Left hindlimb (tissue), 1 donor: ENCODE measurements at places on chromosomes 4 and X.

- no peak for DNase-seq
These were observed 569 bp downstream of the ARFIP1 start for GRCh38 chr4:152780267-152780778.

GRCh38 chrX:79452881-79453280 lies 85.7 kb upstream of the ITM2A start:
- DNase-seq: no peak

DNA sequence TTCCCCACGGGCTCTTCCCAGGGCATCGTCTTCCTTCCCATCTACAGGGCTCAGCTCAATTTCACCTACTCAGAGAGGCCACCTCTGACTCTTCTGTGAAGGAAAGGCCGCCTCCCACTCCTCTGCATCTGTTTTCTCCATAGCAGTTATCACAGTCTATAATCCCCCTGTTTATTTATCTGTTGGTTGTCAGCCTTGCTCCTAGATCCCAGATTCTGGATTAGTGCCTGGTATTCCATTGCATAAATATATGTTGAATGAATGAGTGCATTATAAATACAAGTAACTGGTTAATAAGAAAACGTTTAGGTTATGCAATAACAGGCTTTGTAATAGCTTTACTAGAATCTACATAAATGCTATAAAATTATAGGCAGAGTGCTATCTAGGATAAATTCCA lies 52.9 kb downstream of the NSG1 start:
- no peak for DNase-seq

DNA sequence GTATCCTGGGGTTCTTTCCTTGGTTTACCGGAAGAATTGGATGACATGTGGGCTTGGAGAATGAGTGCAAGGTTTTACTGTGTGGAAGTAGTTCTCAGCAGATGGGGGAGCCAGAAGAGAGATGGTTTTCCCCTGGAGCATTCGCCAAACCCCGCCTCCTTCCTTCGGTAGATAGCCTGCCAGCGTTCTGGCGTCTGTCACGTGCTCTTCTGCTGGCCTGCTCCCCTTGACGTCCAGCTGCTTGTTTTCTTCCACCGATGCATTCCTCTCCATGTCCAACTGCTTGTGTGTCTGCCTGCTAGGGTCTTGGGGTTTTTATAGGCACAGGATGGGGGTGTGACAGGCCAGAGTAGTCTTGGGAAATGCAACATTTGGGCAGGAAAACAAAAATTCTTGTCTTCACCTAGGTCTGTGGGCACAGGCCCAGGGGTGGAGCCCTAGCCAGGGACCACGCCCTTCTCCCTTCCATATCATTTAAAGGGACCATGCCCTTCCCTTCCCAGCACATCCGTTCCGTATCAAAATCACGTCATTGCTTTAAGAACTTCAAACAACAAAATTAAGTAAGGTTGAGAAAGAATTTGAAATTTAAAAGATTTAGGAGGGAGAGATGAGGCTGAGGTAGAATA lies 538.7 kb upstream of the SMIM31 start:
- DNase-seq: no peak

DNA sequence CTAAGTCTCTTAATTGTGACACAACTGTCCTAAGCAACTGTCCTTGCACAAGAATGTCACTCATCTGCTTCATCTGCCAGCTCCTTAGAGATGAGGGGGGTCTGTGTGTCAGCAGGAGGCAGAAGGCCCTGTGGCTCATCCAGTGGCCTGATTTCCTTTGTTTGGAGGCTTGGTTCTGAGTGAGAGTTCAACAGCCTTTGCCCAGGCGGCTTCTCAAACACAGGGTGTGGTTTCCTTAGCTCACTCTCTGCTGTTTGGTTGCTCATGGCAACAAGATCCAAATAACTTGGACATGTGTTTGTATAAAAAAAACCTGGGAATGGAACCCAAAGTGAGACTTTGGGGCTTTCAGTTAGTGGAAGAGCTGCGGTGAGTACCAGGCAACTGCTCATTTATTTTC lies 46.6 kb downstream of the MAP7D3 start:
- DNase-seq: no peak

- no peak for DNase-seq
These were observed 15.1 kb upstream of the ABLIM2 start for GRCh38 chr4:8173492-8174242.

DNA sequence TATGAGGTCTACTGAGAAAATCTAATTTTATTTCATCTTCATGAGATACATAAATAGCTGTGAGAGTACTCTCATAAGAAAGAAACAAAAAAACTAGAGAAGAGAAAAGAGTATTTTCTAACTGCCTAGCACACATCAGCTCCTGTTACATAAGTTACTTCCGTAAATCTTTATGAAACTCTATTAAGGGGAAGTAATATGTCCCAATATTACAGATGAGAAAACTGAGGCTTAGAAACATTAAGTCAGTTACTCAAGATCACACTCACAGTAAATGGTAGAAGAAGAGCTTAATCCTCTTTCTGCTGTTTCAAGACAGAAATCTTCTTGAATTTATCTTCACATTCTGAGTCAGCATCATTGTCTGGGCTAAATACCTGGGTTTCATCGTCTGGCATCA lies 164.1 kb downstream of the DTHD1 start:
- DNase-seq: no peak

DNA sequence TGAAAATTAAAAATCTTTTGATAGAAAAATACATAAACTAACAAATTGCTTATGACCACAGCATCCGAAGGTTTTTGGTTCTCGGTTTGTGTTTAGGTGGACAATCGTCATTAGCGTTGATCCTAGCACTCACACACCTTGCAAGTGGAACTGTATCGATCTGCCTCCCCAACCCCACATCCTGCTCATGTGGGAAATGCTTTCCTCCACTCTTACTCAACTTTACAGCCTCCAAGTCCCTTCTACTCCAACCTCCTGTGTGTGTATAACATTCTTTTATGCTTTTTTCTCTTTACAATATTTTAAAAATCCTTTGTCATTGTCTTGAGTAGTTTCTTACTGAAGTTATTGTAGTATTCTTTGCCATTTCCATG lies 15.6 kb upstream of the TMEM131L start:
- no peak for DNase-seq

DNA sequence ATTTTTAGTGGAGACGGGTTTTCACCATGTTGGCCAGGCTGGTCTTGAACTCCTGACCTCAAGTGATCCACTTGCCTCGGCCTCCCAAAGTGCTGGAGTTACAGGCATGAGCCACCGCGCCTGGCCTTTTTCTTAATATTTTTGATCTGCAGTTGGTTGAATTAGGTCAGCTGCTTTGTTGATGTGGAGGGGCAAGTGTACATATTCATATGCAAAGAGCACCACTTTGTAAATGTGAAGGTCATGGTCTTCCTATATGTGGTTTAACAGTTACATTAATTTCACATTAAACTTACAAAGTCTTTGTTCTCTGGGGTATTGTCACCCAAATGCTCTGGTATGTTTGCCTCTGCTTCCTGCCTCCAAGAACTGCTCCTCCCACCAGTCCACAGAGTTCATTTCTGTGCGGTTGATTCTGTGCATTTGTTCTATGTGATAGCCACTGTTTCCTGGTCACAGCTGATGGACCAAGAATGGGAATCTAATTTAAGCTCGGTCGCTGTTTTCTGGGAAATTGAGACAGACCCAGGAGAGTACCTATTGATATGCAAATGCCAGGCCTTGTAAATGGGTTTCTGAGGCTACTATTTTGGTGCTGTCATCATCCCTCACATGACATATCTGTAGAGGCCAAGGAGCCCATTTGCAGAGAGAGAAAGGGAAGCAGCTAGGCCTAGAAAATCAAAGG lies 26.9 kb upstream of the HPSE start:
- no peak for DNase-seq
